ENCODE measurements at places on chromosomes 3 and 15. TPM values are rescaled to one million over a fixed set of nuclear protein-coding genes. Genes with fewer than 3 reads are reported as not detected.

CFAP161 gene
- not detected for total RNA-seq

GRCh38 chr3:4474683-4475490 is 7.8 kb upstream of the SUMF1 start:
- peak; percentile 23 for DNase-seq

- no peak for DNase-seq
Measured at GRCh38 chr3:112394003-112394640, 61.2 kb downstream of the CD200 start.

- DNase-seq: no peak
Measured at GRCh38 chr3:102132370-102132769, 283.1 kb downstream of the NFKBIZ start.

DNA sequence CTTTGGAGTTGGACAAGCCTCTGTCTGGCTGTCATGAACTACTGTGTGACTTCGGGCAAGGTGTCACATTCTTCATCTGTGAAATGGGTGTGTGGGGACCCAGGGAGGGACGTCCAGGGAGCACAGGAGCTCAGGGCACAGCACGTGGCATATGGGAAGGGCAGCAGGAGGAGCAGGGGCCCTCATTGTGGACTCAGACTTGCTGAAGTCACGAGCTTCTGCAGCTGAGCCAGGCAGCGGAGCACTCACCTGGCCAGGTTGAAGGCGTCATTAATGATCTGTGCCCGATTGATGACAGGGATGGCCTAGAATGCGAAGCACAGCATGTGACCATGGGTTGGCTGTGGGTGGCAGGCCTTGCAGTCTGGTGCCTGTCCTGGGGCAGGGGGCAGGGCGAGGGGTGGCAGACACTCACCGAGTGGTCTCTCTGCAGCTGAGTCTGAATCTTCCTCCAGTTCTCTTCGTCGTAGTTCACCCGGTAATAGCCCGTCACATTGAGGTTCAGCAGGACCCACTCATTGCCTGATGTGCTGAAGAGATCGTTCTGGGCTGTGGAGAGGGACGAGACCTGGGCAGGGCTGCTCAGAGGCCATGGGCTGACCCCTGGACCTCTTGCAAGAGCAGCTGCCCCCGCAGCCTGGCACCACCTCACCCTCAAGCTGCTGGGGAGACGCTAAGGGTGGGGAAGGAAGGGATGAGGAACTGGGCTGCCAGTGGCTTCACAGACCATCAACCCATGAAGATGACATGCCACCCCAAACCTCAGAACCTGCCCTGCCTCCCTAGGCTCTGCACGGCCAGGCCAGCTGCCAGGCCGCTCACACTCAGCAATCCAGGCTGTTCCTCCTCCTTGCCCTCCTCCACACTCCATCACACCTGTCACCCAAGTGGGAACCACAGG is 15.4 kb downstream of the ANPEP start:
- no peak for DNase-seq

DNA sequence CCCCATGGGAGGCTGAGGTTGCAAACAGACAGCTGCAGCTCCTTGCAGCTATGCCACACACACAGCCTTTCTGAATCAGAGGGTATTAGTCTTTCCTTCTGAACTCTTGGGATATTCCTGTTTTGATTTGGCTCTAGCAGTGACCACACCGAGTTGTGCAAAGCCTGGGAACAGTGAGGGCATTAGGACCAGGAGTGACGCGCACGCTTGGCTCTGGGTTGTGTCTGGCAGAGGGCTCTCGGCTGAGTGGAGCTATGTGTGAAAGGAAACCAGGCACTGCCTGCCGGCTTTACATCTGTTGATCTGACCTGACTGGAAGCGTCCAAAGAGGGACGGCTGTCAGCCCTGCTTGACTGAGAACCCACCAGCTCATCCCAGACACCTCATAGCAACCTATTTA is at the start of gene GALNT15:
GALNT15 (plus strand) TSS at position 292 of the 400 bp plus-strand sequence. CDS start 472 bp downstream, outside the sequence.
- no peak for DNase-seq

DNA sequence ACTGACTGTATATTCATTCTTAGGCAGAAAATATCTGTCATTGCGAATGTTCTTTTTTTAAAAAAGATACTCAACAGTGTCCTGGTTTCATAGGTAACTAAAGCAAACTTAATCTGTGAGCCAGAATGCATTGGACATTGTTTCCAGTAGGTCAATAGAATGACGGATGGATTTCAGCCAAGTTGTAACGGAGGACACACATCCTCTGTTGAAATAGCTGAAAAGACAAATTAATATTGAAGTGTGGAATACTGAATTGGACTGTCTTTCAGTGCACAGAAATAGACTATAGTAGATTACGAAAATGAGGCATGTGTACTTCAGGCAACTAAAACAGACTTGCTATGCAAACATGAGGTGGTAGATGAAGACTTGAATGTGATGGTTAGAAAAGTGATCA is 461.6 kb downstream of the WDR72 start:
- DNase-seq: no peak

KNG1 gene
- not detected for total RNA-seq

RARRES1 gene
- not detected for total RNA-seq

MFAP1 gene
- total RNA-seq: 18.4 TPM

DNA sequence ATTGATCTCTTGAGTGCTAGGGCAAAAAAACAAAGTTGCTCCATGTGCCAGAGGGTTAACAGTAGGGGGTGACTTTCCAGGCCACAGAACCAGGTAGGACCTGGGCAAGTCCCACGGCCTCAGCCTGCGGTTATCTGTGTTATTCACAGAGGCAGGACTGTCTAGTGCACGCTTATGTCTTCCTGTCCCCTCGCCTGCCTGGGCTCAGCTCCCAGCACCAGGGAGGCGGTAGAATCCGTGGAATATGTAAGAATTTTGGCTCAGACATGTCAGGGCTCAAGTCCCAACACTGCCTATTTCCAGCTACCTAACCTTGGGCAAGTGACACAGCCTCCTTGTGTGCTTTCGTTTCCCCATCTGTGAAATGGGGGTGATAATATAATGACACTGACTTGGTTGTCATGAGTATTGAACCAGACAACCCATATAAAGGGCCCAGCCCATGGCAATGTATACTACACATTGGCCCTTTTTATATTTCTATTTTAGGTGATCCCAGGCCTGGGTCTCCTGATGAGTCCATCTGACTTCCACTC is 44.3 kb upstream of the FLNB start:
- DNase-seq: no peak

C3orf52 gene
- 16.6 TPM for total RNA-seq

DNA sequence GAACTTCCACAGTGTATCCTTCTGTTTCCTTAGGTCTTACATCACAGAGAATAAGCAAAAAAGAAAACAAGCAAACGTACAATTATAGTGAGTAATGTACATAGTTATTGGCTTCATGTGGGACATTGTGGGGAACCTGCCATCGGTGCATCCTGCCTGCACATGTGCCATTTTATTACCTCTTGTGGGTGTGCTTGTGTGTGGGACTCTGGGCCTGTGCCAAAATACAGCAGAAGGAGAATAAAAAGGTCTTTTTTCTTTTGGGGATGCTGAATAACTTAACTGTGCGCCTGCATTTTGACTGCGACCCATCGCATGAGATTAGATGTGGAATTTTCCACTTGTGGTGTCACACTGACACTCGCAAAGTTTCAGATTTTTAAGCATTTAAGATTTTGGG is 169.6 kb upstream of the DCBLD2 start:
- DNase-seq: no peak

- DNase-seq: no peak
Measured at GRCh38 chr3:128547368-128547987, 54.5 kb upstream of the GATA2 start.

- peak; percentile 14 for DNase-seq
Measured at GRCh38 chr3:103968751-103969150, 1398.0 kb upstream of the ALCAM start.

CPLX3 gene
- total RNA-seq: 0.66 TPM

GRCh38 chr3:195810455-195810845 is 1.3 kb downstream of the MUC4 start:
- no peak for DNase-seq

GRCh38 chr3:68972358-68972979 is 40.1 kb upstream of the TAFA4 start:
- peak; percentile 94 for DNase-seq

- no peak for DNase-seq
Measured at GRCh38 chr15:71228403-71228802, 113.1 kb downstream of the THSD4 start.

DNA sequence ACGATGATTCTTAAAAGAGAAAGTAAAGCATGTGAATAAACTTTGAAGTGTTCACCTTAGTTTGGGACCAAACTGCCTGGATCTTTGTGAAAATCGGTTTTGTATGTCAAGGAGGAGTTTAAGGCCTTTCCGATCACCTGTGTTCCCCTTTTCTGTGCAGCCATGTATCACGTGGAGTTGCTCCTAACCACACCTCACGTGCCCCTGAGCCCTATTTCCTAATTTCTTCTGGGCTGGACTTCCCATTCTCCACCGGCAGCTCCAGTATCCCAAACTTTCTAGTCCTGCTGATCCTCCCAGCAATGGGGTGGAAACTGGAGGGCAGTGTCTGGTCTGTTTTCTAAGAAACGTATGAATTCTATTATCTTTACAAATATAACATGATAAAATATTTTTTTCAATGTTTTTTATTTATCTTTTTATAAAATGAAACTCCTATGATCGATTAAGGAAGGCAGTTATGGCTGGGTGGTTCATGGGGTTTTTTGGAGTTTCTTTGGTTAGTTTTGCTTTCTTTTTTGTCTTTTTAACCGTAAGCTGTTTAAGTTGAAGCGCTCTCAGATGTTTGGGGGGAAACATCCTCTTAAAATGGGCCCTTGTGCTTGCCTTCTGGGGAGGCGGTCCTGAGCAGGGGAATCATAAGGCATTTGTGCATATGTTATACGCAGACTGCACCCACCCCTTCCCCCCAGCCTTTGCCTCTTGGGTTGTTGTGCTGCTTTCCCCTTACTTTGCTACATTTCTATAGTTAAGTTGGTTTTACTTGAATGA is 43.6 kb upstream of the WWTR1 start:
- no peak for DNase-seq

GRCh38 chr3:178706411-178706810 is 170.2 kb downstream of the KCNMB2 start:
- DNase-seq: no peak

- no peak for DNase-seq
Measured at GRCh38 chr15:25465835-25466234, 27.0 kb upstream of the UBE3A start.

- DNase-seq: no peak
Measured at GRCh38 chr15:91711384-91712033, 142.0 kb upstream of the SLCO3A1 start.

GRCh38 chr3:172749230-172749965 is 1.1 kb upstream of the ECT2 start:
- DNase-seq: peak; percentile 16

DNA sequence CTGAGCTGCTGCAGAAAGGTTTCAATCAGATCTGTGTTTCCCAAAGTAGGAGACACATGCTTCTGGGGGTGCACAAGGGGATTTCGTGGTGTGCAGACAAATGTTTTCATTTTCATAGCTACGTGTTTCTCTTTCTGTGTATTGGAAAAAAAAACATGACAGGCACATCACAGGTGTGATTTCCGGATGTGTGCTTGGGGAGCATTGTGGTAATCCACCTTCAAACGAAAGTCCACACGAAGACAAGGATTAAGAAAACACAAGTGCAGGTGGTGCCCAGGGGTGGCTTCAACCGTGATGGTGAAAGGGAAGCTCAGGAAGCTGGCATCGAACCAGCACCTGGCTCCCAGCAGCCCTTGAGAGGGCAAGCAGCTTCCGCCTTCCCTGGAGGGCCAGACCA is 164.6 kb upstream of the LINGO1 start:
- no peak for DNase-seq

DNA sequence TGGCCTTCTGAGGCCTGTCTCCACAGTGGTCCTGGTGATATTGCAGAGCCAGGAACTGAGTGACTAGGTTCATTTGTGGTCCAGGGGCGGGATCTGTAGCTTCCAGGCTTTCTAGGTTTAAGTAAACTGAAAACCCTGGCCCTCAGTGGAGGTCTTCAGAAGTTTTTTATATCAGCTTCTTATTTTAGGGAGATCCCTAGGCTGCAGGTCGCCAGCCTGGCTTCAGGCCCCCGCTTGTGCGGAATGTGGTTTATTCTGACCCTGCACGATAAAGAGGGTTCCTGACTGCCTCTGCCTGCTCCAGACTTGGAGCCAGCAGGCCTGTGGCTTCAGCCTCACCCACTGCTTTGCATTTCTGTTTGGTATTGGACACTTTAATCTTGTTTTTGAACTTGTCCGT is 133.9 kb upstream of the PLXNA1 start:
- no peak for DNase-seq

DNA sequence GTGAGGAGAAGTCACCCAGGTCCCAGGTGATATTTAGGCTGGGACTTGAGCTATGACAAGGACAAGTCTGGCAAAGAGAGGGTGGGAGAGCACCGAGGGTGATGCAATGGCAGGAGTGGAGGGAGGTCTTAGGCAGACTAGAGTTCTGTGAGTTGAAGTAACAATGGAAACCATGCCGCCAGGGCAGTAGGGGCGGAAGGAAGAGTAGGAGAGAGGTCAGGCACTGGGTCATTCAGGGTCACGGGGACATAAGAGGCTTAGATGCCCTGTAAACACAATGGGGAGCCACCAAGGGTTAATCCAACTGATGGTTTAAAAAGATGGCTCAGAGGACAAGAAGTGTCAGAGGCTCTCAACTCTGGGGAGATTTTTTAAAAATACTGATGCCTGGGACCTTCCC is 199.7 kb upstream of the LRTM1 start:
- DNase-seq: no peak

DNA sequence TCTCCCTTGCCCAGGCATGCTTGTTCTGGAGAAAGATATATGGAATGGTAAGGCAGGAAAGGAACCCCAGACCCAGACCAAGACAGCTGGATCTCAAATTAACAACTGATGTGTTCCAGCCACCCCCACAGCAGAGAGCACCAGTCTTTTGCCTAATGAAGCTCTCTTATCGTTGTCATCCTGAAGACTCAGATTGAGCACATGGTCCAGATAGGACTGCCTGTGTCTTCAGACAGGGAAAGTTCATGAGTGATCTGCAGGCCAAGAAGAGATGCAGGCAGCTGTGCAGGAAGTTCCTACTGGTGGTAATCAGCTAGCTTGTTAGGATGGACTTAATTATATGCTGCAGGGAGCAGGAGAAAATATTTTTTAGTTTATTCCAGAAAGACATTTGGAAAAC is 53.3 kb downstream of the PPP2R3A start:
- no peak for DNase-seq

DNA sequence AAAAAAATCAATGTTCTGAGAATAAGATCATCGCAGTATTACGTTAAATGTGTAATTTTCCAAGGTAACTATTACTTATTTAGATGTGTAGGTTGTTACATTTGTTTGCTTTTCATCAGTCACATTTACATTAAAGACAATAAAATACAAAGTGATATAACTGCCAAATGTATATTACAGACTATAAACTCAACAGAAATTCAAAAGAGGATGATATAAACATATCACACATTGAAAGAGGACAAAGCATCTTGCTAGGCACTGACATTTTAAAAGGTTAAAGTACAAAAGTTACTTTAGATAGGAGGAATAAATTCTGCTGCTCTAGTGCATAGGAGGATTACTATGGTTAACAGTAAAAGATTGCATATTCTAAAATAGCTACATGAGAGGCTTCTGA is 16.1 kb downstream of the VGLL4 start:
- DNase-seq: no peak

- no peak for DNase-seq
Measured at GRCh38 chr3:8183627-8184026, 318.0 kb upstream of the LMCD1 start.

- DNase-seq: no peak
Measured at GRCh38 chr3:66397745-66398144, 103.1 kb downstream of the LRIG1 start.

SNTN gene
- not detected for total RNA-seq

HESX1 gene
- total RNA-seq: 11.9 TPM

- DNase-seq: peak; percentile 54
Measured at GRCh38 chr3:192905980-192906678, 11.5 kb downstream of the MB21D2 start.

Measured in GM23338 (cell line).